ENCODE measurements at places on chromosomes 7 and 10.

GRCh38 chr10:113917636-113918035, 63.2 kb downstream of the NHLRC2 start:
- DNase-seq: no peak

GRCh38 chr7:6631605-6632004, 5.5 kb upstream of the ZNF316 start:
- DNase-seq: no peak

DNA sequence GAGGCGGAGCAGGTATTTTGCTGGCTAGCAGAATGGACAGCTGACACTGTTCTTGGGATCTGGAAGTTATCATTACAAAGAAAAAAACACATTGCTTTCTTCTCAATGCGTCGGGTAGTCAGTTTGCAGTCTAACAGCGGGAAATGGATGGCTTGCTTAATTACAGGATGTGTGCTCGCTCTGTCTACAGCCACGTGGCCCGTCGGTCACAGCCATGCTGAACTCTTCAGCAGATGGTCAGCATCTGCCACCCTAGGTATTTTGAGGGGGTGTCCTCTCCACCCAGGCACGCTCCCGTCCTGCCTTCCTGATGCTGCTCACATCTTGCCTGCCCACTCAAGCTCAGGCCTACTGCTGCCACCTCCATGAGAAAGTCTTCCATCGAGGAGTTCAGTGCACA, 20.4 kb upstream of the INMT start:
- no peak for DNase-seq

DNA sequence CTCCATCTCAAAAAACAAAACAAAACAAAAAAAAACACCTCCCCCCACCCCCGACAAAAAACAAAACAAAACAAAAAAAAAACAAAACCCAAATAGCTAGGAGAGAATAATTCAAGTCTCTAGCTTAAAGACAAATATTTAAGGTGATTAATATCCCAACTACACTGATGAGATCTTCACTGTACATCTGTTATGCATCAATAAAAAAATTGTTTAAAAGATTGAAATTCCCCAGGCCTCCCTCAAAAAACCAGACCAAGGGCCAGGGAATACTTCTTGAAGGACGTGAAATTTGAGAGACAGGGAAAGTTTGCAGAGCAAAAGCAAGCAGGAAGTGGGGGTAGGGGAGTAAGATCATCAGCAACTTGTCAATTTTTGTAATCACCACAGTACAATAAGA, 232.6 kb downstream of the REEP3 start:
- DNase-seq: no peak

DNA sequence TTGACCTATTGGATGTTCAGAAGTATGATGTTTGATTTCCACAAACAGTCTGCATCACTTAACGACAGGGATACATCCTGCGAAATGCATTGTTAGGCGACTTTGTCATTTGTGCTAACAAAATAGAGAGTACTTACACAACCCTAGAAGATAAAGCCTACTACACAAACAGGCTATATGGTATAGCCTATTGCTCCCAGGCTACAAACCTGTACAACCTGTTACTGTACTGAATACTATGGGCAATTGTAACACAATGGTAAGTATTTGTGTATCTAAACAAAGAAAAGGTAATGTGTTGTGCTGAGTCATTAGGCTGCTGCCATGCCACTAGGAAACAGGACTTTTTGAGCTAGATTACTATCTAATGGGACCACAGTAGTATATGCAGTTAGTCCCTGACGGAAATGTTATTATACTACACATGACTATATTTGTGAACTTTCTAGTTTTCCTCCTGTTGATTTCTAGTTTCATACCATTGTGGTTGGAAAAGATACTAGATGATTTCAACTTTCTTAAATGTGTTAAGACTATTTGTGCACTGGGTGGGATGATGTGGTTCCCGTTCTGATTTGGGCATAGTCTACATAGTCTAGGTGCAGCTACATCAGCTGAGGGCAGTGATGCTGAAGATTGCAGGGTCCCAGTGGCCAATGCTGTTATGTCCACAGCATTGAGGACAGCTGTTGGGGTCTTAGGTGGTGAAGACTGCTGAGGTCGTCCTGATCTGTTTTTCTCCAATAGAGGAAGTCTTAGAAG, 161.7 kb downstream of the HTR7 start:
- DNase-seq: no peak

DNA sequence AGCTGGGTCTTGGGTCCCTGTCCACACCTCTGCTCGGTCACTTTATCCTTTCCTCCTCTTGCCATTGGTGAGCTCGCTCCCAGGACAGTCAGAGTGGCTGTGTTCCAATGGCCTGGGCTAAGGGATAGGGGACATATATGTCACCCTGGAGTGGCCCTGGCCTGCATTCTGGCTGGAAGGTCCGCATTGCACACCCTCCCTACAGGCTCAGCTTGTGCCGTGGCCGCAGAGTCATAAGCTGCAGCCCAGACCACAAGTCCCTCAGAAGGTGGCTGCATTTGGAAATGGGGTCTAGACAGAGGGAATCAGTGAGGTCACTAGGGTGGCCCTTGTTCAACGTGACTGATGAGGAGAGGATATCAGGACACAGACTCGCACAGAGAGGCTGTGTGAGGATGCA, 363.8 kb upstream of the SHH start:
- no peak for DNase-seq

GRCh38 chr10:88130912-88131311, 267.5 kb downstream of the PTEN start:
- no peak for DNase-seq

- no peak for DNase-seq
Measured at GRCh38 chr7:148912151-148912550, 28.1 kb upstream of the EZH2 start.

DNA sequence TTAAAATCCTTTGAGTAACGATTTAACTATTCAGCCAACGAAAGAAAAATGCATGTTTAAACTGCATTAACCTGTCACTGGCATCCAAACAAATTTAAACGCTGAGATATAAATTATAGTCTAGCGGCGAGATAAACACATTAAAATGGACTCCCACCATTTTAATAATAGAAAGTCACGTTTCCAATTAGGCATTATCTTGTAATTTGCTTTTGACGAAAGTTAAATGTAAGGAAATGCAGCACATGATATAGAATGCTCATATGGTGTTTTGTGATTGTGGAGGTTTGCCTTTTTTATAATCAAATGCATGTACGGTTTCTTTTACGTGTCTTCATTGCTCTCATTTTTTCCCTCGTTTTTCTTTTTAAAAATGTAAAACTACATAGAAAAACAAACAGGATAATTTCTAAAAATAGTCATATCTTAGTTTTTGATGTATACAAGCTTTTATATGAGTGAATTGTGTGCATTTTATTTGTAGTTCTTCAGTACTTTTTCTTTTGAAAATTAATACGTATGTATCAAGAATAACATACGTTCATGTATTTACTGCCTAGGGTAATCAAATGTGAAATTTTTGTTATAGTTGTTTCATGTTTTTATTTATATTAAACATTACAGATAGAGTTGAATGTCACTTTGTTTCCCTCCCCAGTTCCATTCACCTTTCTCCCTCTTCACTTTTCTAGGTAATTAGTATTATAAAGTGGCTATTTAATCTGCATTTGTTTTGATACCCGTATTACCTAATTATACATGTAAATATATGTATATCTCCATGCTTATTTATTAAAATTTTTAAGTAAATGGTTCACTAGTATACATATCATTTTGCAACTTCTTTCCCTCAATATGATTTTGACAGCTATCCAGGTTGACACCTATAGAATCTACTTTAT, 1.1 kb upstream of the KLF14 start:
- DNase-seq: no peak

- no peak for DNase-seq
Measured at GRCh38 chr7:20744954-20745446, 41.7 kb downstream of the SP8 start.

- no peak for DNase-seq
Measured at GRCh38 chr10:124251317-124252065, 158.1 kb upstream of the CHST15 start.

- no peak for DNase-seq
Measured at GRCh38 chr10:111335826-111336225, 259.0 kb downstream of the ADRA2A start.

DNA sequence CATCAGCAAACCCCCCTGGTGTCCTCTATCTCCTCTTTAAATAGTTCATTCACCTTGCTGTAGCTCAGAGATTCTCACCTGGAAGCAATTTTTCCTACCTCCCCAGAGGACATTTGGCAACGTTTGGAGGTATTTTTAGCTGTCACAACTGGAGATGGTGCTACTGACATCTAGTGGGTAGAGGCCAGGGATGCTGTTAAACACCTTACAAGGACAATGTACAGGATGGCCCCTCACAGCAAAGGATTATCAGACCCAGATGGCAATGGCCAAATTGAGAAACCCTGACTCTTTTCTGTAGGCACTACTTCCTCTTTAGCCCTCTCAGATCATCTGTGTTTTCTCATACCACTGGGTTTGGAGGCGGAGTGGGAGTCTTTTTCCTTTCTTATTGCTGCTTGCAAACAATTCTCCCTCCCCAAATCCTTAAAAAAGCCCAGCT, 13.2 kb upstream of the TRA2A start:
- DNase-seq: no peak

- DNase-seq: no peak
Measured at GRCh38 chr7:80821771-80822319, 97.0 kb downstream of the SEMA3C start.

GRCh38 chr10:97468162-97468561, 22.2 kb downstream of the ZDHHC16 start:
- DNase-seq: no peak

- no peak for DNase-seq
Measured at GRCh38 chr10:61857746-61858145, 43.8 kb upstream of the ARID5B start.

GRCh38 chr10:110150046-110150445, 57.4 kb upstream of the MXI1 start:
- DNase-seq: no peak

- DNase-seq: peak; percentile 85
Measured at GRCh38 chr10:70145666-70146488, 623 bp downstream of the TYSND1 start.

DNA sequence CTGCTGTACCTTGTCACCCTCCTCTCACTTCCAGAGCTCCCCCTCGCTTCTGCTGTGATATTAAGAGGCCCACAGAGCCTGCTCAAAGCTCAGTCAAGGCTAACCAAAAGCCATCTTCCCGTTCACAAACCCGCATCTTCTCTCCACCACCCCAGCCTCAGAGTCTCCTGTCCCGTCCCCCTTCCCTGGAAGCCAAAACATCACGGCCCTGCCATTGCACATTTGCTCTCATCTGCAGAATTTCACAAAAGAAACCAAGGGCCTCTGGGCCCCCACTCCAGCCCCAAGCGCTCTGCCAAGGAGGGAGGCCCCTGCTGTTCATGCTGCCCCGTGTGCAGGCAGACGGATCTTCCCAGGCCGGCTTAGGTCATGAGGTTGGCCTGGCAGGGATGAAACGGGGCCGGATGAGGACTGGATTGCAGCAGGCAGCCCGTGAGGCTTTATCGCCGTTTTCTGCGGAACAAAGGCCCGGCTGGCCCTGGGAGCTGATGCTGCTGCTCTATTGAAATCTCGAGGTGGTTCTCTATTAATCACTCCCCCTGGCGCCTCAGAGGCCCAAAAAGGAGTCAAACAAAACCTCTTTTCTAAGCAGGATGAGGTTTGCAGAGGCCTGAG, 31.6 kb upstream of the FOXK1 start:
- DNase-seq: no peak

DNA sequence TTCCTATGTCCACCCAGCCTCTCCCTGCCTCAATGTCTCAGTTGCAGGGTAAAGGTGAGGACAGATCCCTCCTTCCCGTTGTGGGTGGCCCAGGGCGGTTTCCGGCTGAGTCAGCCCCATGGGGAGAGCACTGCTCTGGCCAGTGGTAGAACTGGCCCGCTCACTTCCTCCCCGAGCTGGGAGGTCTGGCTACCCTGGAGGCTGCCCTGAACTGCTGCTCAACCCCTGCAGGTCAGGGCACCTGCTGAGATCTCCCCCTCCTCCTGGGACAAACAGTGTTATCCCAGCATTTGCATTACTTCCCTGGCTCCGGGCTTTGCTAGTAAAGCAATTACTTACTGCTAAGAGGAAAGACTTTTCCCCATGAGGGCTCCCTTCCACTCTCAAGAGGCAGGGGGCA, 21.4 kb upstream of the IMPDH1 start:
- DNase-seq: no peak

DNA sequence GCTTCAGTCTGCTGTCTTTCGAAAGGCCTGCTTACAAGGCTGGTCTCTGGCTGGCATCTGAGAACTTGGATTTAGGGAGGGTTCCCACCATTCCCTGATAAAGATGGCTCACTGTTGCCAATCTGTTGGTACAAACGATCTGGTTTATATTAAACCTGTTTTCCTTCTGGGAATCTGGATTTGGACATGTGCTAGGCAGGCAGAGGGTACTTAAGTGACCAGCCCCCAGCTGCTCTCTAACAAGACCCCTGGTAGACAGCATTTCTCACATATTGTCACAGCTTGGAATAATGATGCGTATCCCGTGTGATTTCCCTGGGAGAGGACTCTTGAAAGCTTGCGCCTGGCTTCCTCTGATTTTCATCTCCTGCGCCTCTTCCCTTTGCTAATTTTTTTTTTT, 21.6 kb downstream of the YWHAG start:
- no peak for DNase-seq

GRCh38 chr10:30637881-30638467, 8.4 kb upstream of the LYZL2 start:
- DNase-seq: no peak

DNA sequence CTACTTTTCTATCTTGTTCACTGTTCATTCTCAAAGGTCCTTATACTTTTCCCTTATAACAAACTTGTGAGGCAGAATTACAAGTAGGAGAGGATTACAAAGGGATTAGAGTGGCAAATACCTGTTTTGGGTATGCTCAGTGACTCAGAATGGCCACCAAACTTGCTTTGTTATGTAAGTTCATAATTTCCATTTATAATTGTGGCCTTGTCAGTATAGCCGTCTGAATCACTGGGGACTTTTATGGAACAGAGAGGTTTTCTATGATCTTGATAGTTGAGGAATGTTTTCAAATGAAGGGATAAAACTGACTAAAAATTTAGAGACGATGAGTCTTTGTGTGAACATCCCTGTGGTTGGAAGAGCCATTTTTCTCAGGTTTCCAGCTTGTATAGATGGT, 116.2 kb downstream of the SND1 start:
- no peak for DNase-seq

DNA sequence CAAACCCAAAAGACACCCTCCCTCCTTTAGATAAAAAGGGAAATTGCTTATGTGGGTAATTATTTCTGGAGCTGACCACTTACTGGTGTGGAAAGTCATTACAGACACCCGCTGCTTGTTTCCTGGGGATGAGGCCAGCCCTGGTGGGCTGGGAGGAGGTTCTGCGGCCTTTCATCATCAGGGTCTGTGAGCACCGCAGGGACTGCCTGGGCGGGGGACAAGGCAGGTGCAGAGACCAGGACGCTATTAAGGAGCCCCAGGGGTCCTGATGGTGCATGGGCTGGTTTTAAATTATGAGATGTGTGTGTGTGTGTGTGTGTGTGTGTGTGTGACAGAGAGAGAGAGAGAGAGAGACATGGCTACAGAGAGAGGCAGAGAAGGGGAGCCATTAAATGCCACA, 171.2 kb downstream of the DNAJB6 start:
- DNase-seq: no peak

GRCh38 chr10:132341781-132342180, 9.8 kb downstream of the LRRC27 start:
- no peak for DNase-seq

Measured in suprapubic skin (tissue), 4 donors.